ENCODE measurements at places on chromosomes 13 and 19.

GRCh38 chr13:97030705-97031452 lies 36.6 kb upstream of the OXGR1 start:
- DNase-seq = no peak

DNA sequence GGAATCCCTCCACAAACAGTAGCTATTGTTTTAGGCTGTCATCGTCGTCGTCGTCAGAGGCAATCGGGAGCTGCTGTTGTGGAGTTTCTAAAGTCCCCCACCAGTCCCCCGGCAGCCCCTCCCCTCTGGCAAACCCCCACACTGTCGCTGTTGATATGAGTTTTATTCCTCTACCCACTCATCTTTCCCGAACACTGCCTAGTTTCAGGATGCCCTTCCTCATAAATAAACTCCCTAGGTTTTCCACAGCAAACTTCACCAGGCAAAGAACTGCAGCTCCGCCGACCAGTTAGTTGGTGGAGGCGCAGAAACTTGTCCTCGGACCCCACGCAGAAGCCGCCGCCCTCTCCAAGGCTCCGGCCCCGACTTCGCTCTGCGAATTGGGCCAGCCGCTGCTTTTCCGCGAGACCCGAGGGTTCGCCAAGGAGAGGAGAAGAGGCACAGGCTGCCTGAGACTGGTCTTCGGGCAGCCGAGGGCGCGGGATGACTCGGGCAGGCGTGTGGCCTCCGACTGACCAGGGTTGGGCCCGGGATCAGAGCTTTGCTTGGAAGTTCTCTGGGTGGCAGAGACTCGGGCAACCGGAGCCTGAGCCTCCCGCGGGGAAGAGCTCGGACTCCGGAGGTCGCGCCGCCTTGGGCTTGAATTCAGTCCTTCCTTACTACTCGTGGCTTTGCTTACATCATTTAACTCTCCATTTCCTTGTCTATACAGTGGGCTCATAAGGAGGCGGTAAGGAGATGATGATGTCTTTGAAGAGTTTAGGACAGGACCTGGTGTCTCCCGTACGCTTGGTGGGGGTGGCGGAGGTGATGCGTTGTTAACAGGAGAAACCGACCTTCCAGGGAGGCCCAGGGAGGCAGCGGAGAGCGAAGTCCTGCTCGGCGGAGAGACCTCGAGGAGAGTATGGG lies 7.9 kb downstream of the PDX1 start:
- no peak for DNase-seq

DNA sequence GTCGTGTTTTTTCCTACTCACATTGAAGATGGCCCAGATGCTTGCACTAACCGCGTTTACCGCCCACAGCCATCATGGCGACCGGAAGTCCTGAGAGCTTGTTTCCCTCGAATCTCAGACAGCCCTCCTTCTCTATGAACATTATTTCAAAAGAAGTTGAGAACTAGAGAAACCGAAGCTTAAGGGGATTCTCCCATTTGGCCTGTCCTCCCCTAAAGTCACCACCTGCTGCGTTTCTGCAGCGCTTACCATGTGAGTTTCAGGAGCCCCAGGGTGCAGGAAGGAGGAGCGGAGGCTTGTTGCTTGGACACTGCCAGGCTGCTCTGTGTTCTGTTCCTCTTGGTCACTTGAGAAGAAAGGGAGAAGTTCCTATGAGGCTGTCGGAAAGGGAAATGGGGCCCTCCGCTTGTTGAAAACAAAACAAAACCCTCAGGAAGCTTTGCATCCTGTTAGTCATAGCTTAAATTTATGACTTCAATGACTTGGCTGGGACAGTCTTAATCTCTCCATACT lies 6.2 kb downstream of the CARD8 start:
- DNase-seq = peak; percentile 81

DNA sequence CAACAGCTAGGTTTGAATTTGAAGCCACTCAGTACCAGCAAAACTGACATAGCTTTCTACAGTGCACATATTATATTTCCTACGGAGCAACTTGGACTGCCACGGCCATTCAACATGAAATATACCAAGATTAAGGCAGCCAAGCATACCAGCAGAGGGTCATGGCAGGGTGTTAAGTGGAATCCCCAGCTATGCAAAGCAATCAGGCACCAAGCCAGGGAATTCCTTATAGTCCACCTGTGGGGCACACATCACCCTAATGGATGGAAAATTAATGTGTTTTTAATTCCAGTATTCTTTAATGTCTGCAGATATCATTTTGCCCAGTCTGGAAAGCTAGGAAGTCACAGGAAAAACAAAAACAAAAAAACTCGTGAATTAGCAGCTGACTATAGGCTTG lies 1190.3 kb downstream of the EFNB2 start:
- DNase-seq = no peak

GRCh38 chr19:17743874-17744580 lies 7.2 kb upstream of the FCHO1 start:
- peak; percentile 35 for DNase-seq

GRCh38 chr19:33376423-33376822 lies 2.9 kb downstream of the CEBPG start:
- DNase-seq = no peak

GRCh38 chr19:49626226-49626625 lies 13.7 kb downstream of the RRAS start:
- no peak for DNase-seq

DNA sequence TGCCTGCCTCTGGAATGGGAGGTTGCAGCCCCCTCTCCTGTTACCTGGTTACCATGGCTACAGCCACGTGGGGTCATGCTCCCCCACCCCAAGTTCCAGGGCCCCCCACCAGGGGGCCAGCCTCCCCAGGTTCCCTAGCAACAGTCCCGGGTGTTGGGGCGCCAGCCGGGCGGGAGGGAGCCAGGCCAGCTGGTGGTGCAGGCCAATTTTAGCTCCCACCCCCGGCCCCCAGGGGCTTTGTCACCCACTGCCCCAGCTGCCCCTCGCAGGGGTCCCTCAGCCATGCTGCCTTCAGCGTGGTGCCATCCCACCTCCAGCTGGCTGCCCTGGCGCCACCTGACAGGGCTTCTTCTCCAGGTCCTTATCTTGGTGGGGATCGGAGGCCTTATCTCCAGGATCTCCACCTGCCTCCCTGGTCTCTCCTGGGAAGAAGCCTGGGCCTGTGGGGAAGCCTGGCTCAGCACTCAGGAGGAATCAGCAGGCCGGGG lies 3.0 kb downstream of the MARK4 start:
- peak; percentile 28 for DNase-seq

DNA sequence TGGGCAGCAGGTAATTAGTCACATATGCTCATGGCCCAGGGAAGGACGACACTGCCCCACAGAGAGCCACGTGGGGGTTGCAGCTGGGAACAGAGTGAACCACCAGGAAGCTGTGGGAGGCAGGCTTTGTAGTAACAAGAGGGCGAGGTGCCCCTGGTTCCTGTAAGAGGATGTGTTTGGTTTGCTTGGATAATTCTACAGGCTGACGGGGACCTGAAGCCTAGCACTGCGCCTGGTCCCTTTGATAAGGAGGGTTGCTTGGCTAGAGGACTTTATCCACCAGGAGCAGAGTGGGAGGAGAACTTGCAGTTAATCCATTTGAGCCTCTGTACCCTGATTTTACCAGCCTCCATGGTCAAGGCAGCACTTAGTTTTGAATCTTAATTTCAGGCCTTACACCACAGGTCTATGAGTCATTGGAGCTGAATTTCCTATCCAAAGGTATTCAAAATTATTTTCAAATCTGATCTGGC lies 67.4 kb upstream of the CLDN10 start:
- no peak for DNase-seq

- DNase-seq = no peak
These were observed 211.8 kb downstream of the UQCRFS1 start for GRCh38 chr19:29001141-29001581.

DNA sequence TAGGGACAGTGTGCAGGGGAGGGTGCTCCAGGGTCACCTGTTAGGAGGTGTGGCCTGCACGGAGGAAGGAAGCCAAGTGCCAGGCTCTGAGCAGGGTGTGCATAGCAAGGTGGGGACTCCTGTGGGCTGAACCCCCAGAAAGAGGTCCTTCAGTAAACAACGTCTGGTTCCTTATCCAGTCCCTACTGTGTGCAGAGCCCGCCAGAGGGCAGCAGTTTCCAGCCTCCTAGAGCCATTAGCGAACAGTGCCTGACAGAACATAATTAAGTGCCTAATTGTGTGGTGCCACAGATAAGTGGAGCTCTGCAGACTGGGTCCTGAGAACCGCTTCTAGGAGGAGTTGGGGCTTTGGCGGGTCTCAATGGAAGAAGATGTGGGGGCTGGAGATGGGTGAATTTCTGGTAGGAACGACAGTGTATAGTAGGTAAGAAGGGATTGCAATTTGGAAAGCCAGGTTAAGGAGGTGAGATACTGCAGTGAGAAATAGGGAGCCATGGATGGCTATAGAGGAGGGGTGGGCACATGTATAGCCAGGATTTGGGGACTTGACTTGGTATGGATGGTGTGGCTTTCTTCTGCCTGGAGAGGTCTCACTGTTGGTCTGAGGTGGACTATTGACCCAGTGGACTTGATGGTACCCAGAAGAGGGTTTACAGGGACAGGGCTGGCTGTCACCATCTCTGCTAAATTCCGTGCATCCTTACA lies 323.1 kb downstream of the ZNF536 start:
- DNase-seq = no peak

DNA sequence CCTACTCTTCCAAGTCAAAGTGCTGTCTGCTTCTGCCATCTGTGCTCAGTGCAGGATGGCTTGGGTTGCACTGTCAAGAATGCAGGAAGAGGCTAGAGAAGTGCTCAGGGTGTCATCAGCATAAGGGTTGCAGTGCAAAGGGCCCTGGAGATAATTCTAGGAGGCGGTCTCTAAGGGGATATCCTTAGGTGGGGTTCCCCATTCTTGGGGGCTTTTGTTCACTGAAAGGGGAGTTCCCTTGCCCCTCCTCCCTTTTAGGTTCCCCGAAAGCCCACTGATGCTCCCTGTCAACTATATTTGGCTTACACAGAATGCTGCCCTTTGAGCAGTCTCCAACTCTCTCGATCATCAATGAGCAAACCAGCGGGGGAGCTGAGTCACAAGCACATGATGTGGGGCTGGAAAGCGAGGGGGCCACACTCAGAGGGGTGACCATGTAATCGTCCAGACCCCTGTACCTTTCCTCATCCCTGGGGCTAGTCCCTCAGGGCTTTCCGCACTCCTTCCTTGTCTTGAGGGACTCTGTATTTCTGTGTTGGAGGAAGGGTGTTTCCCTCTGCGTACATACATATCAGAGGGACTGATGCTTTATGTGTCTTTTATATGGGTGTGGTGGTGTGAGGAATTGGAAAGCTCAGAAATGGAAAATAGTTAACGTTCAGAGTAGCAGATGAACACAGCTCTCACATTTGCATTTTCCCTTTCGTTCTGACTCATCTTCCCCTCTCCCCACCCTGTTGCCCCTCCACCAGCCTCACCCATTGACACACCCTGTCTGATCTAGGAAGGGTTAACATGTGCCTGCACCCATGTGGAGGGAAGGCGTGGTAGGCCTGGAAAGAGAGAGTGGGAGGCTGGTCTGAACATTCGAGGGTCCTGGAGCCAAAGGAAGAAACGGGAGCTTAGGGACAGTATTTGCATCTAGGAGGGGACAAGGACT lies 6.7 kb downstream of the ZBTB32 start:
- no peak for DNase-seq

GRCh38 chr19:6023085-6023682 lies 45.2 kb upstream of the RANBP3 start:
- no peak for DNase-seq

DNA sequence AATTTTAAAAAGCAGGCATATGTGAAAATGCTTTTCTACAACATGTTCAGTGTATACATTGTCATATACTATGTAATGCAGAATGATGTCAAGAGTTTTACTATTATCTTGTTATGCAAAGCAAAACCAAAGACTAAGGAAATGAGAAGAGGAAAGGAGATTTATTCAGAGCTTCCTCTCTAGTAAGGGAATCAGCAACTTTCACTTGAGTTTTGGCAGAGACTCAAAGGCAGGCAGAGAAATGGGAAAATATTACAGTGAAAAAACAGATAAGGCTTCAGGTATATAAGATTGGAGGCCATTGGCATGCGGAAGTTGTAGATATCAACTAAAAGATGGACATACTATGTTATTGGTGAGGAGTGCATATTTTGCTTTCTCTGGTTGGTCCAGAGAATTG lies 512.0 kb upstream of the PCDH20 start:
- no peak for DNase-seq

GRCh38 chr19:47703301-47703700 lies 9.9 kb upstream of the EHD2 start:
- no peak for DNase-seq

- no peak for DNase-seq
These were observed 86.8 kb downstream of the EDNRB start for GRCh38 chr13:77831866-77832265.

GRCh38 chr19:5914358-5914774 lies 312 bp downstream of the CAPS start:
- DNase-seq = no peak

- DNase-seq = peak; percentile 76
These were observed 77.0 kb downstream of the LRRC63 start for GRCh38 chr13:46288570-46289259.

- DNase-seq = no peak
These were observed 246.9 kb downstream of the LIG4 start for GRCh38 chr13:107968470-107968869.

GRCh38 chr19:19520989-19521388 lies 5.0 kb downstream of the NDUFA13 start:
- no peak for DNase-seq

DNA sequence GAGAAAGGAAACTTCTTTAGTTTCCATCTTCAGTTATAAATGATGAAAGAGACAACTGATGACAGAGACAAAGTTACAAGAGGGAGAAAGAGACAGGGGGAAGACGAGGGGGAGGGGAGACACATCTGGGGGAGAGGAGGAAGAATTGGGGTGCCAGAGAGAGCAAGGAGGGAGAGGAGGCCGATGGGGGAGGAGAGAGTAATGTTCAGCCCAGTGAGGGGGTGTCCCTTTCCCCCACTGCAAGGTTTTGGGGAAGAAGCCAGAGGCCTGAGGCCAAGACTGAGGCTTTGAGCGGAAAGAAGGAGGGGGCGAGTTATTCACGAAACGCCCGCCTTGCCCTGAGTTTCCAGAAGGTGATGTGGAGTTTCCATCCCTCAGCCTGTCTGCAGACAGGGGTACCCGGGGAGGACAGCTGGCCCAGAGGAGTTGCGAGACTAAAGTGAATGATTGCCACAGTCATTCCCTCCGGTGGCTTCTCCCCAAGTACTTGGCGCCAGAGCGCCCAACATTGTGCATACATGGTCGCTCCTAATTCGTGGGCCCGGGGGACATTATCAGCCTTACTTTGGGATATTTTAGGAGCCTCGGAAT lies 558 bp upstream of the PPAN start:
- no peak for DNase-seq

DNA sequence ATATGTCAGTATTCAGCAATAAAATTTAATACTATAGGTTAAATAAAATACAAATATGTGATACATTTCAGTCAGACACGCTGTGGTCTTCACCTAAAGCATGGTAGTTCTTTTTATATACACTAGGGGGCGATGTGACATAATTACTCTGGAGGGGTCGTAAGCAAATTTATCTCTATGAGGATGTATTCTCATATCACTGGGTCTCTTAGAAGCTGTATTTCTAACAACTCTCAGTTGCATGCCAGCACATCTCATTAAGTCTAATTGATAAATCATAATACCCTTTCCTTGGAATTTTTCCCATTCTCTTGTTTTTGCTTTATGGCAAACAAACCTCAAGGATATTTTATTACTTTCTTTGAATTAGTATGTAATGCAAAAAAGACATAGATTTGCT lies 3.9 kb upstream of the PCDH17 start:
- no peak for DNase-seq
